NCI-H1105 (cell line): ENCODE measurements at places on chromosomes 4 and X.
A peak's percentile ranks its signal among the peaks of the same experiment; 100 is the strongest.

DNA sequence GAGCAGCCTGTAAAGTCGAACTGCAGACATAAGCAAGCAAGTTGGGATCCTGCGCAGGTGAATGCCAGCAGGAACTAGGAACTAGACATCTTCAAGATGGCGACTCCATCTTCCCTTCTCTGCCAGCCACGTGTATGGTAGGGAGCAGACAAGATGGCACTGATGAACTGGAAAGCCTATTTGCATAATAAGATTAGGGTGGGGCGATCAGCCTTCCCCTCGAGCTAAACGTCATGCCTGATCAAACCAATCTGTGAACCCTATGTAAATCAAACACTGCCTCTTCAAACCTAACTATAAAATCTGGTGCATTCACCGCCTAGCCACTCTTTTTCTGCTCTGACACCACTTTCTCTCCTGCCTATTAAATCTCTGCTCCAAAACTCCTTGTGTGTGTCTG lies 28.1 kb upstream of the LGI2 start:
- DNase-seq = no peak

DNA sequence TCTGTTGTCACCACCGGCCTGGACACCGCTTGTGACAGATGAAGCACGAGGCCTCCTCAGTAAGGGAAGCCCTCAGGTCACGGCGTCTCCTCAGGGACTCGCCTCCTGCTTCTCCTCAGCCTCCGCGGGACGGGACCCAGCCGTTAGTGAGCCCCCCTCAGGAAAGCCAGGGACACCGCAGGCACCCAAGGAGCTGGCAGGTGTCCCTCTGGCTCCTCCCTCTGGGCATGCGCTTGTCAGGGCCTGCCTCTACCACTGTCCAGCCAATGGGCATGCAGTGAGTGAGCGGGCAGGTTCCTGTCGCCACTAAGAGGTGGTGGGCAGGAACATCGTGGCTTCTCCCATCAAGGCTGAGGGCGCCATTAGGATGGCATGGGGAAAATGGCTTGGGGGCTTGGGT lies 23.5 kb upstream of the CT55 start:
- DNase-seq = no peak

DNA sequence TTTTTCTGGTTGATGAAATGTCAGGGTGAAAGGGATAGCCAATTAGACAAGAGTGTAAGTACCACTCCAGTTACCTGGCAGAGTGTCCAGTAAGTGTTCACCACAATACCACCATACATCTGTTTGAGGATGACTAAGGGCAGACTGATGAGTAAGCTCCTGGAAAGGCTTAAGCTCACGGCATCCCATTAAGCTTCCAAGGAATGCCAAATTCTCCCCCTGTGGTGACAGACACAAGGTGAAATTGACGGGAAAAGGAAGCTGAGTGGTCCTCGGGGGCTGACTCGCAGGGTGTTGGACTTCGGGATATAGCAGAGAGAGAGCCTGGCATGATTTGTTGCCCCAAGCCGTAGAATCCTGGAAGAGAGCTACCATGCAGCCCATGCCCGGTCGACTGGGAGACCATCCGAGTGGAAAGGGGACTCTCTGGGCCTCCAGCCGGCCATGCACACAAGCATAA lies 7.6 kb upstream of the BST1 start:
- no peak for DNase-seq

GRCh38 chr4:102281171-102281839 lies 64.0 kb downstream of the SLC39A8 start:
- DNase-seq = no peak

GRCh38 chr4:157127571-157127970 lies 51.6 kb downstream of the GLRB start:
- no peak for DNase-seq

DNA sequence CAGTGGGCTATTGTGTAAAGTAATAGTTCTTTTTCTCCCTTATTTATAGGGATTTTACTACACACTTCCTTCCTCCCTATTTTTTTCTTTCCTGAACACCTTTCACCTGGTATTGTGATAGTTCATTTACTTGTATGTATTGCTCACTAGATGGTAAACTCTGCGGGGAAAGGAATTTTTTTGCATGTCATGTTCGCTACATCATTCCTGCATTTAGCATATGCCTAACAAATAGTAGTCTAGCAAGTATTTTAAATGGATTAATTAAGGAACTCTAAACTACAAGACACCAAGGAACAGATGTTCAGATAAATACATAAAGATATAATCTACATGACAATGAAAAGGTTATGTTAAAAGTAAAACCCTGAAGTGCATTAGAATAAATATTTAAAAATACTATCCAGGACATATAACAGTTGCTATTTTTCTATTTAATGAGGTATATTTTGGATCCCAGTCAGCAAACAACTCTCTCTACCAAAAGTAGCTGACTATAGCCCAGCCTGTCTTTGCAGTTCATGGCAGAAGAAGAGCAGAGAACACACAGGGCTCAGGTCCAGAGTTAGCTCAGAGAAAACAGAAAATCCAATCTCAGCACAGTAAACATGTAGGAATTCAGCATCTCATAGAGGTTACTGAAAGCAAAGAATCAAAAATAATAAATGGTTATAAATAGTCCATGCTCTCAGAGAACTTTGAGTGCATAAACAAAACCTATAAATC lies 87.8 kb downstream of the PACRGL start:
- DNase-seq = no peak

GRCh38 chr4:24912252-24913118 lies at the start of gene CCDC149:
Gene CCDC149, minus strand, starts transcription at chr4:24913042. Its CDS starts 178 bp downstream, at chr4:24912864.
- peak; percentile 72 for DNase-seq

DNA sequence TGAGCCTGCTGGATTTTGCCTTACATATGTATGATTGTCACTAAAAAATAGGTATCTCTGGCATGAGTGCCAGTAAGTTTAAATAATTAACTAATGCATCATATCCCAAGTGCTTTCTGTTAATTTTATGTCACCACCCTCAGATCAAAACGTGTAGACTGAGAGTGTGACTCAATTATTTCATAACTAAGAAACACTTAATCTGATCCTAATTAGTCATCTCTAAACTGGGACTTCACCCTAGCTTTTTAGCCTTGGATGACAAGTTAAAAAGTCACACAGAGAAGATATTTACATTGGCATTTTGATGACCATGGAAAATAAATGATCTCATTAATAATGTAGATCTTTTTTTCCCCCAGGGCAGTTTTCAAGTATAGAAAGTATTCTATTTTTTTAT lies 23.1 kb upstream of the SLC6A14 start:
- DNase-seq = no peak

DNA sequence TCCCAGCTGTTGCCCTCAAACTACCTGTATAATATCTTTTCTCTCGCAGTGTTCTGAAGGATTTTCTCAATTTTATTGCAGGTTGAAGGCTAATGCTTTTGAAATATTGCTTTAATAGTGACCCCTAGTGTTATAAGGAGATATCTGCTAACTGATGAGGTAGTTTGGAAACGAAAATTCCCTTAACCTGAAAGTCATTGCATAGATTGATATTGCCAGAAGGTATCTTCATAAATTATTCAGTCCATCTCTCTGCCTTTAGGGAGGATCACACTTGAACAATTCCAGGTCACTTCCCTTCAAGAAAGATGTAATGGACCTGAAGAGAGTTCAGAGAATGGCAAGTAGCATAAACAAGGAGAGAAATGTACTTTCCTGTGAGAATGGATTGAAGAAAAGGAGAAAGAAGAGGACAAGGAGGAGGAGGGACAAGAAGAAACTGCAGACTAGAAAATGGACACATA lies 44.1 kb downstream of the TIGD4 start:
- peak; percentile 4 for DNase-seq

- peak; percentile 29 for DNase-seq
Observed at GRCh38 chr4:74133786-74134499, 24.0 kb upstream of the MTHFD2L start.

DNA sequence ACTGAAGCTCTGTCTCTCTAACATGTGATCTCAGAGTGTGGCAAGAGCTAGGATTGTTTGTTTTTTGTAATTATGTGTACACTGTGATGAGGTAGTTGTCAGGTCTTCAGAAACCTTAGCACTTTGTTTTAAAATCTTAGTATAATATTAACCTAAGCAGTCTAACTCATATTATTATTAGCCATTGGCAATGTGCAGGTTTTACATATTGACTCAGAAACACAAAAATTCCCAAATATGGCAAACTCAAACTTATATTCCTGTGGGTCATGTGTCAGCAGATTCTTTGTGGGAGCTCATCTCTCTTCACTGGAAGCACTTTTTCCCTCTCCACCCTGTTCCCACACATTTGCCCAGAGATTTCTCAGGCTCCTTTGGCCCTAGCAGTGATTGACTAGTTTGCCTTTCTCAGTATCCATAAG lies 8.2 kb upstream of the PWWP3B start:
- no peak for DNase-seq

- no peak for DNase-seq
Observed at GRCh38 chrX:146921204-146921603, 106.7 kb upstream of the CXorf51A start.

DNA sequence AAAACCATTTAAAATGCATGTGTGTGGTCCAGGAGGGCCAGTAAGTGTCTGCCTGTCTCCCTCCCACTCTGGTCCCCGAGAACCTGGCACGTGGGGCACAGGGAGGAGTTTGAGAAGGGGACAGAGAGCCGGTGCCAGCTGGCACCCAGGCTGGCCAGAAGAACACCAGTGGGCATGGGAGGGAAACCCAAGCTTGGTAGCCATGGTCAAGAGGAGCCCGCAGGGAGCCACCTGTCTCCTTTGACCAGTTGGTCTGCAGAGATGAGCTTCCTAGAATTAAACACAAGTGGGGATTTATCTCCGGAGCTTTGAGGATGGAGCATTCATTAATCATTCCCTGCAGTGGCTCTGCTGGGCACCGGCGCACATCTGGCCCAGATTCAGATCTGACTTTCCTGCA lies 41.6 kb downstream of the HMX1 start:
- no peak for DNase-seq

DNA sequence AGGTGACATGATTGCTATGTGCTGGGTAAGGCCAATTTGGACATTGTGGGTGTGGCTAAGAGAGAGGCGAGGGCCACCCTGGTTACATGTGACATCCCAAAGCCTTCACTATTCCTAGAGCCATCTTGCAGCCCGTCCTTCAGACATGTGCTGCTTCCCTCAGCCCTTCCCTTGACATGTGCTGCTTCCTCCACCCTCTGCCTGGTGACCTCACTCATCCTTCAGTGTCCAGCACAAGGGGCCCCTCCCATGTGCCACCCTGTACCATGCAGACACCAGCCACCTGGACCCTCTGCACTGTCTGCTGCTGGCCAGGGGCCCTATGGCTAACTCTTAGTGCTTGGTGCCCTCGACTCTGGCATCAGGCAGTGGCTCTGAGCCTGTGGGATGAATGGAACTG lies 27.4 kb downstream of the ADRA2C start:
- no peak for DNase-seq

- DNase-seq = no peak
Observed at GRCh38 chr4:96186593-96186992, 346.7 kb downstream of the PDHA2 start.

- DNase-seq = no peak
Observed at GRCh38 chr4:48862661-48863060, 31.8 kb downstream of the OCIAD1 start.

GRCh38 chr4:24896977-24897376 lies 15.9 kb downstream of the CCDC149 start:
- no peak for DNase-seq

DNA sequence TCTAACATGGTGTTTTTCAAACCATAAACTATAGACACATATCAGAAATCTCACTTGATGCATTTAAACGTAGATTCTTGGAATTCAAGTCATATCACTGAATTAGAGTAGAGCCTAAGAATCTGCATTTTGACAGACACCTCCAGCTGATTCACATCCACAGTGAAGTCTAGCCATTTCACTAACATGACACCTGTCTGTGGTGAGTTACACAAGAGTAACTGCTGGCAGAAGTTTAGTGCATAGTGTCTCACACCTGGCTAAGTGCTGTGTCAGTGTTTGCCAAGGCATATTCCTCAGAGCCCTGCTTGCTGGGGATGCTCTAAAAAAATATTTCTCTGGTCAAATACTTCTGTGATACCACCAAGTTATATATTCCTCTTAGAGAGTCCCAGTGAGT lies 237.5 kb upstream of the DIAPH2 start:
- DNase-seq = no peak

DNA sequence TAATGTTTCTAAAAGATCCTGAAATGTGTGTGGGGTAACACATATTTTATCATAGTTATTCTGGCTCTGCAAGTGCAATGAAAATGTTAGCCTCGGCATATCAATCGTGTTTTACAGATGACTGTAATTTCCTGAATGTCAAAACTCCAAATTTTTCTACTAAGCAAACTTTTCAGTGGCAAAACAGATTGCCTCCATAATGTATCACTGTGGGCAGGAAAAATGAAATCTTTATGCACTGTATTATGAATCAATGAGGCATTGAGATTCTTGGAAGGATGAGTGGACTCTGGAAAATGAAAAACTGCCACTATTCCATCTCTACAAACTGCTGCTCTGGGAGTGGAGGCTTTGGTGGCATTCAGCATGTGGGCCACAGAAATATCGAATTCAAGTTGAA lies 160.1 kb upstream of the MBNL3 start:
- no peak for DNase-seq

GRCh38 chr4:3605491-3605890 lies 73.3 kb upstream of the LRPAP1 start:
- no peak for DNase-seq

DNA sequence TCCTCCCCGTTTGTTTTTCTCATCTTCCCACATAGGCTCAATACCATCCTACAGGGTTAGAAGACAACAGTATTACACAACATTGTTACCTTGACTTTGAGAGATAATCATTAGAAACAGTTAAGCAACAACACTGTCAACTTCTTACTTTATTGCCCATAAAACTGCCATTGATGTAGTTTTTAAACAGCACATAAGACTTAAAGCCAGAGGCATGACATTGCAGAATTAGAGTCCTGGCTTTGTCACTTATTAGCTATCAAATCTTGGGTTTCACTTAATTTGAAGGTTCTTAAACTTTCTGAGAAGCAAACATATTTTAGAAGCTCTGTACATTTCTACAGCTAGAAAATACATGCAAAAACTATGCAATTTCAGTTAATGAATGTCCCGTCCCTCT lies 41.8 kb downstream of the EIF4E start:
- DNase-seq = no peak

GRCh38 chrX:104712515-104712914 lies 146.5 kb downstream of the IL1RAPL2 start:
- no peak for DNase-seq

DNA sequence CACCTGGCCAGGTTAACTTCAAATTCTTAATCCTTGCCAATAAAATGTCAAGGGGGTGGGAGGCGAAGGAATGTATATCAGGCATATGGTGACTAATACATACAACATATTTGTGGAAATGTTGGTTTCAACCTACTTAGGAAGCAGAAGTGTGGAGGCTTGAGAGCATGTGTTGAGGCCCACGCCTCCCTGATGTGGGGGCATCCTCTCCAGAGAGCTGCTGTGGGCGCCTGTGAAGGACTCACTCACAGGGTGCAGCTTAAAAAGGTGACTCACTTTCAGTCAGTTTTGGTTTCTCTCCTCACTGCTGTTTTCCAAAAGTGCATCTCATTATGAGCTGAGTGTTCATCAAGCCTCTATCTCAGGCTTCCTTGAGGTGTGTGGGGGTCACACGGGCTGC lies 27.5 kb downstream of the LNX1 start:
- no peak for DNase-seq

- DNase-seq = no peak
Observed at GRCh38 chr4:78168029-78168428, 110.9 kb downstream of the FRAS1 start.
